Iris pigment epithelial cell (primary cell): ENCODE measurements at places on chromosomes 16 and 17.

DNA sequence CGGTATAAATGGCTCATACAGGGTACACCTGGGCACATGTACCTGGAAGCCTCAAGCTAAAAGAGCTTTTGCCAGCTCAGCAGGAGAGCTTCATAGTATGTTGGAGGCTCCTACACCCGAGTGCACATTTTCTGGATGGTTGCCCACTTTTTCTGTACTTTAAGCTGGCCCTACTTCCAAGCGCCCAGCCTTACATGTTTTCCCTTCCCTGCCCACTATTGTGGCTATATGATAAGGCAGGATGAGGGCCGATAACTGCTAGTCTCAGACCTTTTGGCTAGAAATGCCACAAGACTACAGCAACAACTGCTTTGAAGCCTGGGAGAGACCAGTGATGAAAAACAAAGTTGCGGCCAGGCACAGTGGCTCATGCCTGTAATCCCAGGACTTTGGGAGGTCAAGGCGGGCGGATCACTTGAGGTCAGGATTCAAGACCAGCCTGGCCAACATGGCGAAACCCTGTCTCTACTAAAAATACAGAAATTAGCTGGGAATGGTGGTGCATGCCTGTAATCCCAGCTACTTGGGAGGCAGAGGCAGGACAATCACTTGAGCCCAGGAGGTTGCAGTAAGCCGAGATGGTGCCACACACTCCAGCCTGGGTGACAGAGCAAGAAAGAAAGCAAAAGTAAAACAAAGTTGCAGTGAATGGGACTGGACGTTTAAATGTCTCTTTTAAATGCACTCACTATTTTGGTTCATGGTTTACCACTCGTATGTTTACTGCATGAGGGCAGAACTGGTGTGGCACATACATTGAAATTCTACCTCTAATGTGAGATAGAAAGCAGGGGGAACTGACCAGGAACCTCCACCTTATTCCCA is 14.2 kb upstream of the MARCHF10 start:
- DNase-seq, result peak; percentile 63

- DNase-seq, result no peak
Measured at GRCh38 chr16:64711026-64711425, 410.8 kb downstream of the CDH11 start.

DNA sequence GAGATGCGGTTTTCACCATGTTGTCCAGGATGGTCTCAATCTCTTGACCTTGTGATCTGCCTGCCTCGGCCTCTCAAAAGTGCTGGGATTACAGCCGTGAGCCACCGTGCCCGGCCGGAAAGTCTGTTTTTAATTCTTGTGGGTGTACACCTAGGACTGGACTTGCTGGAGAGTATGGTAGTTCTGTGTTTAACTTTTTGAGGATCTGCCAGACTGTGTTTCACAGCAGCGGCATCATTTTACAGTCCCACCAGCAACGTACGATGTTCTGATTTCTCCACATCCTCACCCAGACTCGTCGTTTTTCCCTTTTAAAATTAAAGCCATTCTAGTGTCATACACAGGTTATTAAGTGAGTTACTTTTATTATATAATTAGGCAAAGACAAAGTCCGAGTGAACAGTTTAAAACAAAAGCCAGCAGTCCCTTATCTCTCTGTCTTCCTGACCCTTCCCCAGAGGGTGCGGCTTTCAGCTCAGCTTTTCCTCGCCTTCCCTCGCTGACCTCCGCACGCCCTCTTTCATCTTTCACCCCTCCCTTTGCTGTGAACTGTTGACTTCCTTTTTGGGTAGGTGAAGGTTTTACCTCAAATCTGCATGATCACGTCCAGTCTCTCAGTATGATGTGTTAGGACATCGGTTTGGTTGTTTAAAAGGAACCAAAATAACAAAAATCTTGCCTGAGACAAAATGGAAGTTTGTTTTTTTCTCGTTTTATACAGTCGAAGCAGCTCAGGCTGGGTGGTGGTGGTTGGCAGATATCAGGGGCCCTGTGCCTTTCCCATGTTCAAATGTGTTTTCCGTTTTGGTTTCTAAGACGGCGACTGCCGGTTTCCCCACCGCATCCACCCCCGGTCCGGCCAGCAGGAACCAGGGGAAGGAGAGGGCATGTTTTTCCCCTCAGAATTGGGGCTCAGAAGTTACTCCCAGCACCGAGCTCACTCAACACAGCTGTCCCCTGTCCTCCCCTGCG is 18.0 kb downstream of the FAM234A start:
- DNase-seq, result peak; percentile 33

DNA sequence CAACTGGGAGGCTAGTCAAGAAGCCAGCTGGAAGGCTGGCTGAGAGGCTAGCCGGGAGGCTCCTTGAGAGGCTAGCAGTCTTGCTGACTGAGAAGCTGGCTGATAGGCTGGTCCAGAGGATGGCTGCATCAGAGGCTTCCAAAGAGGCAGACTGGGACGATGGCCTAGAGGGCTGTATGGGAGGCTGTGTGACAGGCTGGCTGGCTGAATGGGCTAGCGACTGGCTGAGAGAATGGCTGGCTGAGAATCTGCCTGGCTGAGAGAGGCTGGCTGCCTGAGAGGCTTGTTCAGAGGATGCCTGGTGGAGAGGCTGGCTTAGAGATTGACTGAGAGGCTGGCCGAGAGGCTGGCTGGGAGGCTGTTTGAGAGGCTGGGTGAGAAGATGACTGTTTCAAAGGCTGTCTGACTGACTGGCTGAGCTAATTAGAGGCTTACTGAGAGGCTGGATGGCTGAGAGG is 34.8 kb upstream of the ACSM2B start:
- DNase-seq, result no peak

DNA sequence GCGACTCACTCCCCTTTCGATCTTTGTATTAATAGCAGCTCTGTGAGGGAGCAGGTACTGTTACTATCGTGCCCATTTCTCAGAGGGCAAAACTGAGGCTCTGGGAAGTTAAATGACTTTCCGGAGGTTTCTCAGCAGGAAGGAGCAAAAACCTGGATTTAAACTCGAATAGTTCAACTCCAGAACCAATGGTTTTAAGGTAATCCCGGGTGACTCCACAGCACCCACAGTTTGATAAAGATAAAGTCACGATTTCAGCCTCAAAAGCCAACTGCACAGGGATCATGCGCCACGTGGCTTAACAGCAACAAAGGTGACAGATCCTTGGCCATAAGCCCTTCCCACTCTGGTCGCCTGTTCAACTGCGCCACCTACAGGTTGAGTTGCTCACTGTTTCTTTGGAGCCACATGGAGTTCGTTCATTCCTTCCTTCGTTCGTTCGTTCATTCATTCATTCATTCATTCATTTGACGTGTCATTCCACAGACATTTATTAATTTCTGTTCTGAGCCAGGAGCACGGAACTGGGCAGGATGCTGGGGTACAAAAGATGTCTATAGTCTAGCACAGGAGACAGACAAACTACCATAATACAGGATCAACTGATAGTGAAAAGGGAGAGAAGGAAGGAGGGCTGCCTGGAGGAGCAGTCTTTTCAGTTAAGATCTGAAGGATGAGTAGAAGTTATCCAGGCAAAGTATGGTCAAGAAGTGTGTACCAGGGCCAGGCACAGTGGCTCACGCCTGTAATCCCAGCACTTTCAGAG is 134.8 kb downstream of the HS3ST2 start:
- DNase-seq, result peak; percentile 53

GRCh38 chr17:43360376-43360738 is 38.4 kb upstream of the ARL4D start:
- DNase-seq, result peak; percentile 95

DNA sequence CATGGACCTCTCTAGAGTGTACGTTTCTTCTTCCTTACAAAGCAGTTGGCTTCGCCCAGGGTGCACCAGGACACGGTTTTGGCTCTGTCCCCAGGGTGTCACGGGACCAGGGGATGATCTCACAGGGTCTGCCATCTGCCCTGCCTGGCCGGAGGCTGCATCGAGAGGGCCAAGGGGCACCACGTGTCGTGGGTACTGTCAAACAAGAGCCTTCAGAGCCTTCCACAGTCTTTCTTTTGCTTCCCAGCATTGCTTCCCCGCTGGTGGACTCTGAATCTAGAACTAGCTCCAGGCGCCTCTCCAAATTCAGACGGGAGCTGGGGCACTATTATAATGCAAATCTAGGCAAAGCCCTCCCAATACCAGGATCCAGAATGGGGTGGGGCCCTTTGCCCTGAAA is 47.9 kb downstream of the MAPT start:
- no peak for DNase-seq

DNA sequence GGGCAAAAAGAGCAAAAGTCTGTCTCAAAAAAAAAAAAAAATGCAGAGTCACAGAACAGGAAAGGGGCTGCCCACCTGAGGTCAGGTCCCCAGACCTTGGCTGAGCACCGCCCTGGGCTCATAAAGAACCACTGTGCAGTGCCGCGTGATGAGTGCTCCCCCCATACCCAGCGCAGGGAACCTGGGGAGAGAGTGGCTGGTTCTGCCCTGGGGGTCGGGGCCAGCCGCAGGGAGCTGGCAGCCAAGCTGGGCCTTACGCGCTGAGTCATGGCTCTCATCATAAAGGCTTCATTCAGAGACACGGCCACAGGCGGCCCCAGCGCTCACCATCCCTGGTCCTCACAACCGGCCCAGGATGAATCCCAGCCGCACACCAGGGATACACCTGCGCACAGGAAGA is 80.7 kb downstream of the RAB11FIP4 start:
- no peak for DNase-seq

DNA sequence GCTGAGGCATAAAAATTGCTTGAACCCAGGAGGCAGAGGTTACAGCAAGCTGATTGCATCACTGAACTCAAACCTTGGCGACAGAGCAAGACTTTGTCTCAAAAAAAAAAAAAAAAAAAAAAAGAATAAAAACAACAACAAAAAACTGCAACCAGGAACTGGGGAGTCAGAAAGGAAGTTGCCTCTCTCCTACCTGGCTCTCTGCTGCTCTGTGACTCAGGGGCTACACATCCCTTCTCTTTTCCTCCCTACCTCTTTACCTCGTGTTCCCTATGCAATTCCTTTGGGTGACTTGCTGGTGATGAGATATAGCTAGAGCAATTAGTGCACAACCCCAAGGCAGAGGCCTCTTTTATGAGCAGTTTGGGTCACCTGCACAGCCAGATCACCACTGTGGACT is 95.9 kb downstream of the ABCC1 start:
- DNase-seq, result peak; percentile 24

GRCh38 chr16:86834451-86835035 is 256.2 kb downstream of the FOXL1 start:
- DNase-seq, result peak; percentile 55

- DNase-seq, result peak; percentile 90
Measured at GRCh38 chr16:70737377-70738082, 51.7 kb upstream of the MTSS2 start.

DNA sequence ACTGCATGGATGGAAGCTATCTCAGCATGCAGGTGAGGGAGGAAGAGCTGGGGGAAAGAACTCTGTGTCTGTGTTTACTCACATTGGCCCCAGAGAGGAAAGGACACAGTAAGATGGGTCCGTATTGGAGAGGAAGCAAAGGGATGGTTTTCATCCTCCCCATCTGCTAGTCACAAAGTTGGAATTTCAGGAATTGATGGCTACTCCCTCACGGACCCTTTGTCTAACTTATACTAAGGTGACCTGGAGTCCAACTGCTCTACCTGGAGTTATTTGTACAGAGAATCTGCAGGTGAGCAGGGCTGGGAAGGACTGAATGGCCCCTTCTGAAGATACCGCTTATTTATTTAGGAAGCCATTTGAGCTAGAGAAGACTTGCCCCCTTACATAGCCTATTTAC is 55.1 kb downstream of the WNT3 start:
- DNase-seq, result no peak

- no peak for DNase-seq
Measured at GRCh38 chr17:4947010-4947410, 1.3 kb downstream of the PFN1 start.

- no peak for DNase-seq
Measured at GRCh38 chr17:1108478-1108764, 71.4 kb downstream of the ABR start.

GRCh38 chr17:74159226-74159840 is 44.1 kb upstream of the RPL38 start:
- no peak for DNase-seq

GRCh38 chr17:71933306-71933705 is 187.5 kb upstream of the SOX9 start:
- DNase-seq, result no peak

- DNase-seq, result no peak
Measured at GRCh38 chr17:83032781-83033180, 46.6 kb upstream of the METRNL start.

GRCh38 chr17:80103449-80104085 is 2.2 kb downstream of the GAA start:
- no peak for DNase-seq

- DNase-seq, result peak; percentile 59
Measured at GRCh38 chr17:55341432-55341831, 76.7 kb downstream of the HLF start.

DNA sequence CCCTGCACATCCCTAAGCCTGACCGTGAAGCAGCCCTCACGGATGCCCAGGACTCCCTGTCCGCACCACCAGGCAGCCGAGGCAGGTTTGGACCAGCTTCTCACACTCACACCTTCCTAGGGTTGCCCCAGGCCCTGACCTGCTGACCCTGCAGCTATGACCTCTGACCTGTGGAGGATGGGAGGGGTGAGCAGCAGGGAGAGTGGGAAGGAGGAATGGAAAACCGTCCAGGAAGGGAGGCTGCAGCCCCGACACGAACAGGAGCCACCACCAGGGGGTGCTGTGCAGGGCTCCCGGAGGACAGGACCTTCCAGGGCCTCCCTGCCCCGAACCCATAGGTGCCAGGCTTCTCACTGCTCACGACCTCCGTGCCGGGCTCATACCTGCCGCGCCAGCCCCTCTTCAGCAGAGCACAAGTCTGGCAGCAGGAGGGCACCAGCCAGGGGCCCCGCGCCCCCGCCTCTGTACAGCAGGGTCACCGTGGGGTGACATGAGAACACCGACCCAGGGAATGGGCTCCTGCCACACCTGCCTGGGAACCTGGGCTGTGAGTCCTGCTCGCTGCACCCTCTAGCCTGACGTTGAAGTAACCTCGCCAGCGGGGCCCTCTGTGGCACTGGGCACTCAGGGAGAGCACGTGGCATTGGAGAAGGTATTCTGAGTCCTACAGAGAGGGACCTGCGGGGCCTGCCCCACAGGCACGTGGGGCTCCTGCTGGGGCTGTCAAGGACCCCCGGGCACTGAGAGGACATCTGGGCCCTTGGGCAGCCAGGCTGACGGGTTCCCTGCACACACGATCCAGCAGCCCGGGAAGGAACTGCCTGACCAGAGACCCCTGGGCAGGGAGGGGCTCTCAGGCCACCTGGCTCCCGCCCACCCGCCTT is 37.6 kb downstream of the CTU2 start:
- peak; percentile 51 for DNase-seq

- DNase-seq, result no peak
Measured at GRCh38 chr17:57050306-57050705, 34.7 kb upstream of the AKAP1 start.

GRCh38 chr16:50473356-50473945 is 74.7 kb upstream of the NKD1 start:
- DNase-seq, result peak; percentile 3

DNA sequence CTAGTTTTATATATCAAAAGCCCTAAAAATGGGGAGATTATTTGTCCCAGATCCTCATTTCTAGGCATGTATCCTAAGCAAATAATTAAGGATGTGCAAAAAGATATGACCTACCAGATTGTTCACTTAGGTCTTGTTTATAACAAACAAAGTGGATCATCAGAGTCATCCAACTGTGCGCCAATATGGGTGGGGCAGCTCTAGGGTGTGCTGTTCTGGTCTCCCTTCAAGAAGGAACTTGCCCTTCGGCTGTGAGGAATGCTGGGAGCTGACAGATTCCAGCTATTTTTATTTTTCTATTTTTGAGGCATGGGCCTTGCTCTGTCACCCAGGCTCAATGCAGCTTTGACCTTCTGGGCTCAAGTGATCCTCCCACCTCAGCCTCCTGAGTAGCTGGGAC is 13.8 kb downstream of the CHP2 start:
- no peak for DNase-seq
